Testis (tissue), 5 donors: ENCODE measurements at places on chromosomes 11 and 22.
A peak's percentile ranks its signal among the peaks of the same experiment; 100 is the strongest.

DNA sequence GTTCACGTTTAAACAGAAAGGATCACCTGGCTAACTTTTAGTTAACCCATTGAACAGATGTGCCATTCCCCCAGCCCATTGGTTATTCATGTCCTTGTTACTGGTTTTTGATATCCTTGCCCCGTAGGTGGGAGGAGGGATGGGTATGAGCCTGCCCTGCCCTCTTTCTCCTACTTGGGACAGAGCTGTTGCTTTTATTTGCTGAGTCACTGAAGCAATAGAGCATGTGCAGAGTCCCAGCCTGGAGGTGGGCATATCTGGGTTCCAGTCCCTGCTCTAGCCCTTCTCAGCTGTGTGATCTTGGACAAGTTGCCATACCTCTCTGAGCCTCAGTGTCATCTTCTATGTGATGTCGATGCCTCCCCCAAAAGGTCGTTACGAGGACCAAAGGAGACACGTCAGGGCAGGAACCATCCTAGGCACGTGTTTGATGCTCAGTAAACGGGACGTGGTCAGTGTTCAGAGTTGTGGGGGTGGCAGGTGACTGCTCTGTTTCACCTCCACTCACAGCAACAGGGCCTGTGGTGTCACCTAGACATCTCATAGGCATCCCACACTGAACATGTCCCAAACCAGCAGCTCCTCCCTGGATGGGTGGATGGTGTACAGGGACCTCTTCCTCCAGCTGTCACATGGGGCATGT, 61.0 kb downstream of the BMAL1 start:
- H3K4me3 ChIP-seq, result no peak overlapping the region
- H3K36me3 ChIP-seq, result no peaks in the 10 kb centered on the region
- peaks cover 4% of the 10 kb centered on the region for H3K4me1 ChIP-seq

GRCh38 chr11:131662317-131662972, 292.0 kb downstream of the NTM start:
- no peaks in the 10 kb centered on the region for H3K27me3 ChIP-seq
- no peak overlapping the region for H3K4me3 ChIP-seq
- no peak overlapping the region for H3K27ac ChIP-seq
- no peaks in the 10 kb centered on the region for H3K4me1 ChIP-seq
- H3K36me3 ChIP-seq, result no peaks in the 10 kb centered on the region

GRCh38 chr11:133339495-133340140, 192.7 kb downstream of the OPCML start:
- no peaks in the 10 kb centered on the region for H3K4me1 ChIP-seq
- no peaks in the 10 kb centered on the region for H3K36me3 ChIP-seq
- H3K27ac ChIP-seq, result no peak overlapping the region
- no peak overlapping the region for H3K4me3 ChIP-seq
- no peaks in the 10 kb centered on the region for H3K27me3 ChIP-seq
- no peak for DNase-seq

GRCh38 chr11:94665116-94665659, 98.0 kb downstream of the PIWIL4 start:
- no peak for DNase-seq
- H3K27ac ChIP-seq, result no peak overlapping the region
- H3K27me3 ChIP-seq, result no peaks in the 10 kb centered on the region
- no peak overlapping the region for H3K4me3 ChIP-seq
- H3K36me3 ChIP-seq, result no peaks in the 10 kb centered on the region

- DNase-seq, result no peak
- H3K27ac ChIP-seq, result no peak overlapping the region
- no peaks in the 10 kb centered on the region for H3K27me3 ChIP-seq
- H3K4me3 ChIP-seq, result no peak overlapping the region
- no peaks in the 10 kb centered on the region for H3K36me3 ChIP-seq
- peaks cover 4% of the 10 kb centered on the region for H3K4me1 ChIP-seq
Measured at GRCh38 chr11:47143322-47143721, 33.4 kb downstream of the ARFGAP2 start.

- H3K27ac ChIP-seq, result no peak overlapping the region
- no peaks in the 10 kb centered on the region for H3K4me1 ChIP-seq
- no peaks in the 10 kb centered on the region for H3K36me3 ChIP-seq
- H3K27me3 ChIP-seq, result no peaks in the 10 kb centered on the region
- no peak for DNase-seq
Measured at GRCh38 chr22:28894334-28894733, 11.0 kb downstream of the ZNRF3 start.

GRCh38 chr11:42145311-42145710, 685.9 kb upstream of the LRRC4C start:
- H3K27me3 ChIP-seq, result no peaks in the 10 kb centered on the region
- no peak for DNase-seq
- no peak overlapping the region for H3K4me3 ChIP-seq
- no peak overlapping the region for H3K27ac ChIP-seq

DNA sequence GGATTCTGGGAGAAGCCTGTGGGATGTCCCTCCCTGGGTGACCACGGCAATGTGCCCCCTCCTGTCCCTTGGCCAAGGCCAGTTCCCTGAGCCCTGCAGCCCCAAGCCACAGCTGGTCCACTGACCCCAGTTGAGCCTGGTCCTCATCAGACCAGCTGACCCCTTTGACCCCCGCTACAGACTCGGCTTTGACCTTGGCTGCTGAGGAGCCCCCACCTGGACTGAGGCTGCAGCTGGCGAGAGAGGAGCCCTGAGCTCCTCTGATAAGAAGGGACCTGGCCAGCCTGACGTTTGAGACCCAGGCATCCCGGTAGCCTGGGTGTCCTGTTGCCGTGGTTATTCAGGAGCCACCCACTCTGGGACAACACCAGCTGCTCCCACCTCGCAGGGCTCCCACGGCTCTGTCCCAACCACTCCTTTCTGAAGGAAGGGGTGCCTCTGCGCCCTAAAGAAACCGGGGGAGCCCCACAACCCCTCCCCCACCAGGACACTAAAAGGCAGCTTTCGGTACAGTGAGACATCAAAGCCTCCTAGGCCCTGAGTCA, 3.0 kb downstream of the ASCL2 start:
- no peak overlapping the region for H3K27ac ChIP-seq
- no peak overlapping the region for H3K4me3 ChIP-seq
- H3K4me1 ChIP-seq, result peaks cover 9% of the 10 kb centered on the region

DNA sequence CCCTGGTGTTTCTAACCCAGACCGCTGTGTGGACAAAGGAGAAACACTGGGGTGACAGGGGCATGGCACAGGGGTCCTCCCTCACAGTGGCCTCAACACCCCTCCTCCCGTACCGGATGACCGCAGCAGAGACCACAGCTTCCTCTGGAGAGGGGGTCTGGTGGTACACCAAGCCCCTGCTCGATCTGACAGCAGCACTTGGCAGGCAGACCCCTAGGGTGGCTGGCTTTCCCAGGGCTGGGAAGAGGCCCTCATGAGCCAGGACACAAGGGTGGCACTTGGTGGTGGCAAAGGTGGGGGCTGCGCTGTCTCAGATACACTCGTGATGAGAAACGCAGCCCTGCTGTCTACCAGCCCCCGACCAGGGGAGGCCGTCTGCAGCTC, 38.7 kb downstream of the DUSP8 start:
- no peaks in the 10 kb centered on the region for H3K36me3 ChIP-seq
- DNase-seq, result no peak
- H3K4me1 ChIP-seq, result peaks cover 4% of the 10 kb centered on the region

- DNase-seq, result peak; percentile 94
- H3K4me3 ChIP-seq, result no peak overlapping the region
- no peaks in the 10 kb centered on the region for H3K27me3 ChIP-seq
- no peaks in the 10 kb centered on the region for H3K36me3 ChIP-seq
- peaks cover 24% of the 10 kb centered on the region for H3K4me1 ChIP-seq
Measured at GRCh38 chr11:12692229-12693075, 18.2 kb downstream of the TEAD1 start.

DNA sequence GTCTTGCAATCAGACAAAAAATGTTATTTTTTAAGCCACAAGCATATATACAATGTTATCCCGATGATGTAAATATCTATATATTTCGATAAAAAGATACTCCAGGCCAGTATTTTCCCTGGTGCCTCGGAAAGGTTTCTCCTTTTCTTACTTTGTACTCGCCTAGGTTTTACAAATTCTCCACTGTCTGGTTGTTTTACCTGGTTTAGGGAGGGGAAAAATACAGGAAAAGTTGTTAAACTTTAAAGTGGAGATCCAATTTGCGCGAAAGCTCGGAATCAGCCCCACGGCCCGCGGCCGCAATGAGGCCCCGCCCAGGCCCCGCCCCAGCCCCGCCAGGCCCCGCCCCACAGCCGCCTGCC, 58.4 kb upstream of the WNT7B start:
- no peaks in the 10 kb centered on the region for H3K27me3 ChIP-seq
- peak overlapping the region; percentile 71 for H3K4me3 ChIP-seq
- DNase-seq, result no peak
- H3K4me1 ChIP-seq, result peaks cover 16% of the 10 kb centered on the region
- no peaks in the 10 kb centered on the region for H3K36me3 ChIP-seq
- H3K27ac ChIP-seq, result peak overlapping the region; percentile 69

DNA sequence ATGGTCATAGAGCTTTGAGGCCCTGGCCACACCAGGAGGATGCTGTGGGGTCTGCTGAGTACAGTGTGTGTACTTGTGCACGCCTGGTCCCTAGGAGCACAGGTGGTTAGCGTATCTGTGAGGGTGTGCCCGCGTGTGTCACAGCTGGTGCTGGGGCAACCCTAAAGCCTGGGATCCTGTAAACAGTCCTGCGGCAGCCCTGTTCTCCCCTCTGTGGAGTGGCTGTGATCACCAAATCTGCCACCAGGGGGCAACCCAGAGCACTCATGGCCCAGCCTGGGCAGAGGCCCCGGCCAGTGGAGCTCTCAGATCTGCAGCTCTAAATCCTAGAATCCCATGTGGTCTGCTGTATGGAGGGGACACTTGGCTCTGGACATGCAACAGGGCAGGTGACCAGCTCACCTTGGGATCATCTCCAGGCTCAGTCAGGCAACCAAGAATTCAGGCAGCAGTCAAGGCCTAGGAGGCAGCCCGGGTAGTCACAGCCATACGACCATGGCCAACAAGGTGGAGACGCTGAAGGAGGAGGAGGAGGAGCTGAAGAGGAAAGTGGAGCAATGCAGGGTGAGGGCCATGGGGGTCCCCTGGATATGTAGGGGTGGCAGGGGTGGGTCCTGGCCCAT, 3.9 kb downstream of the SH3BP1 start:
- H3K4me3 ChIP-seq, result no peak overlapping the region
- DNase-seq, result peak; percentile 91
- H3K4me1 ChIP-seq, result peaks cover 26% of the 10 kb centered on the region
- H3K27me3 ChIP-seq, result no peaks in the 10 kb centered on the region

- no peaks in the 10 kb centered on the region for H3K27me3 ChIP-seq
- H3K27ac ChIP-seq, result no peak overlapping the region
- no peak for DNase-seq
- H3K4me1 ChIP-seq, result no peaks in the 10 kb centered on the region
- H3K36me3 ChIP-seq, result no peaks in the 10 kb centered on the region
Measured at GRCh38 chr11:116689413-116690127, 83.2 kb downstream of the BUD13 start.

GRCh38 chr22:17537155-17537554, 26.1 kb upstream of the SLC25A18 start:
- H3K36me3 ChIP-seq, result no peaks in the 10 kb centered on the region
- no peak for DNase-seq
- no peak overlapping the region for H3K4me3 ChIP-seq
- no peaks in the 10 kb centered on the region for H3K27me3 ChIP-seq

DNA sequence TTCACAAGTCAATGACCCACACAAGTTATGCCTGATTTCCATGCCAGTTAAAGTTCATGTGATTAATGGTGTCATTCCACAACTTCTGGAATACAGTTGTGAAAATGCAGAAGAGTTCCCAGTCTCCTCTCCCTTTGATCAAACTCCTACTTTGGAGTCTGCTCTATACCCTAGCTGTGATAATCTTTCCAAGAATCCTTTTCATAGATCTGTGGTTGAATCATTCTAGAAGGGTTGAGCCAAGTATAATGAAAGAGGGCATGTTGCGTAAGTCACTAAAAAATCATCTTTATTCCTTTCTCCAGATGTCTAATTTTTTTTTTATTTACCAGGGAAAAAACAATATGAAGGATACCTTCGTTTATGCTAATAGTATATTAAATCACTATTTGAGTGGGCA, 89.7 kb upstream of the CARD18 start:
- no peaks in the 10 kb centered on the region for H3K27me3 ChIP-seq
- DNase-seq, result no peak
- H3K4me1 ChIP-seq, result no peaks in the 10 kb centered on the region
- H3K36me3 ChIP-seq, result no peaks in the 10 kb centered on the region
- H3K4me3 ChIP-seq, result no peak overlapping the region
- H3K27ac ChIP-seq, result no peak overlapping the region

GRCh38 chr22:37896939-37897338, 9.2 kb upstream of the MICALL1 start:
- no peaks in the 10 kb centered on the region for H3K36me3 ChIP-seq
- no peak for DNase-seq

DNA sequence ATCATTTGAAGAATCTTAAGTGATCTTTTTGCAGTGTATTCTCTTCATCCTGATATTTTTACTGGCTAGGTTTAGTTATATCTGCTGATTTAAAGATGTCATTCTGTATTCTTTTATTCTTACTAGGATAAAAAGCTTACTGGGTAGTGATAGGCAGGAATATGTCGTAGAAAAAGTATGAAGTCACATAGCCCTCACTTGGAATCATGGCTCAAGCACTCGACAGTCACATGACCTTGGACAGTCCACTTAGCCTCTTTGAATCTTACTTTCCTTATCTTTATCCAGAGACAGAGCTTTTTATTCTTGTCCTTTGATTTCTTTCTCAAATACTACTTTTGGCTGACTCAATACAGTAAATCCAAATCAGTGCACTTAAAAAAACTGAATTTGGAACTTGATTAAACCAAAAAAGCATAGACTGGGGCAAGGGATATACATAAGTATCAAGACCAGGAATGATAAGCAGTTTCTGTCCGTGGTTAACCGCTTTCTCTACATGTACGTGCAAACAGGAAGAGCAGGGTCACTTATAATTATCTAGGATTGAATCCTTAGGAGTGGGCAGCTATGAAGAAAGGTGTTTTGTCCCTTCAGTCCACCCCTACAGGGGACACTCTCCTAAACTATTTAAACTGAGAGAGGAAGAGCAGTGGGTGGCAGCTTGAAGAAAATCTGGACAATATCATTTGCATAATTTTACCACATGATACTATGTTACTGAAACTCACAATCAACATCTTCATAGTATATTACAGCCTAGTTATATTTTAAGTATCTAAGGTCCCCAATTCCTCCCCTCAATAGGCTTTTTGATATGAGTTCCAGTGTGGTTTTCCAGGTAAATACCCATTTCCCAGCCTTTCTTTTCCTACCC, 8.0 kb downstream of the MMP7 start:
- H3K27ac ChIP-seq, result no peak overlapping the region
- no peaks in the 10 kb centered on the region for H3K27me3 ChIP-seq
- H3K4me3 ChIP-seq, result no peak overlapping the region
- no peaks in the 10 kb centered on the region for H3K4me1 ChIP-seq
- H3K36me3 ChIP-seq, result no peaks in the 10 kb centered on the region

DNA sequence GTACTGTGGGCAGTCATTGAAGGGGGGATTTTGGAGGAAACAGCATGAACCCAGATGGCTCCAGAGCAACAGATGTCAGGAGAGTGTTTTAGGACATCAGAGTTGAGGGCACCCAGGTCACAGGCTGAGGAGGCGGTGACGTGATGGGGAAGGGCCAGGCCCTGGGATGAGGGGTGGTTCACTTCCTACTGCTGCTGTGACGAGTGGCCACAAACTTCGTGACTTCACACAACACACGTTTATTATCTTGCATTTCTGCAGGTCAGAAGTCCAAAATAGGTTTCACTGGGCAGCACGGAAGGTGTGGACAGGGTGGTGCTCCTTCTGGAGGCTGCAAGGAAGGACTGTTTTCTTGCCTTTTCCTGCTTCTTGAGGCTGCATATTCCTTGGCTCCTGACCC, 77.7 kb upstream of the RAB1B start:
- no peak overlapping the region for H3K27ac ChIP-seq
- no peaks in the 10 kb centered on the region for H3K27me3 ChIP-seq
- no peak for DNase-seq
- H3K4me3 ChIP-seq, result no peak overlapping the region
- no peaks in the 10 kb centered on the region for H3K36me3 ChIP-seq
